Gastroesophageal sphincter (tissue), 4 donors: ENCODE measurements at places on chromosomes 12 and 14. TPM values are rescaled to one million over a fixed set of nuclear protein-coding genes. Genes with fewer than 3 reads are reported as not detected.
A peak's percentile ranks its signal among the peaks of the same experiment; 100 is the strongest.

DNA sequence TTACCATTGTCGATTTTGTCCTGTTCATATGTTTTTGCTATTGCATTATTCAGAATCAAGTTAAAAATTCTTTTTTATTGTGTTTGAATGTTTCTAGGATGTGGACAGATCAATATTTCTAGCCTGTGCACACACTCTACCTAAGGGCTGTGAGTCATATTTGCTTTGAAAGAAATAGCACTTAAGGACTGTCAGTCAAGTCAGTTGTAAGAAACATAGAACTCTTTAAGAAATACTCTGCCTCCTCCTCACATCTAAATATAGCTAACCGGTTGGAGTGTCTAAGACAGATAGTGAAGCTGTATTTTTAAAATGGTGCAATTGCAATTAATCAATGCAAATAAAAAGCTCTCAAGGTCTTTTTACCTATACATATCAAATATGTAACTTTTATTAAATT lies 17.9 kb upstream of the MGST1 start:
- no peak for ATAC-seq

GRCh38 chr14:94998685-94999084 lies 158.6 kb downstream of the DICER1 start:
- ATAC-seq = no peak

DNA sequence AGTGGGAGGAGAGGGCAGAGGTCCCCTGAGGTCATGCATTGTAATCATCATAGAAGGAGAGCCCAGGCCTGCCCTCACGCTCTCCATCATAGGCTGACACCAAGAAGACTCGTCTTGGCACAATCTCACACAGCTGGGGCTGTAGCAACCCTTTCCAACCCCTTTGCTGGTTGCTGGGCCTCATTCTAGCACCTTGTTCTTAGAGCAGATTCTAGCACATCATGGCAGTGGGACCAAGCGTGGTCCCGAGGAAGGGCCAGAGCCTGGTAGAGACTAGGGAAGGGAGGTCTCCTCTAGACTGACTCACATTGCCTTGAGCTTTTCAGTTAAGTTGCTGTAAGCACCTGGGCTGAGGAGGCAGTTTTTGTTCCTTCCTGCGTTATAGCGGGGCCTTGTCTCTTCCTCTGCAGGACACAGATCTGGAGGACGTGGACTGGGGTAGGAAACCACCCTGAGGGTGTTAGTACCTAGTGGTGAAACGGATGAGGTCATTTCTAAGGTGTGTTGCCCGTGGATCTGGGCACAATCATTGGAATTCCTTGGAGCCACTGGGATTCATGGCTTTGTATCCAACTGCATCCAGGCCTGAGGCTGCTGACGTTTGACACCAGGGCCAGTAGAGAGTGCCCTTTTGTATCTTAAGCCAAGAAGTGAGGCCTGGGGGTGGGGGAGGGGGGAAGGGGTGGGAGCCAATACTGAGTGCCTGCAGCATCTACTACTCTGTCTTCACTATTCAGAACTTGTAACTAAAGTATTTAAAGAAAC lies 19.9 kb downstream of the RPS6KL1 start:
- no peak for ATAC-seq

DNA sequence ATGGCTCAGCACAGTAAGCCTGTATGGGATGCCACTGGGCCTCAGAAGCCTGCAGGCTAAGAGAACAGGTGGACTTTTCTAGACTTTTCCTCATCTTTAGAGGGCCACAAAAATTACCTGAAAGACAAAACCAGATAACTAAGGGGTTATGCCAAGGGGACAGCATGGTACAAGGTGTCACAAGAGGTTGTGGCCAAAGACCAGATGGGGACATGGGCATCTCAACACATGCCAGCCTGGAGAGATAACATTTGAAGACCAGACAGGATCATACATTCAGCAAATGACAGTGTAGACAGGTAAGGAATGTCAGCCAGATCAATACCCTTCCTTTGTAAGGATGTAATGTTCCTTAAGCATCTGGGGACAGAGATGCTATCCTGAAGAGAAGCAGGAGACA lies 8.9 kb upstream of the CRY1 start:
- ATAC-seq = no peak

DNA sequence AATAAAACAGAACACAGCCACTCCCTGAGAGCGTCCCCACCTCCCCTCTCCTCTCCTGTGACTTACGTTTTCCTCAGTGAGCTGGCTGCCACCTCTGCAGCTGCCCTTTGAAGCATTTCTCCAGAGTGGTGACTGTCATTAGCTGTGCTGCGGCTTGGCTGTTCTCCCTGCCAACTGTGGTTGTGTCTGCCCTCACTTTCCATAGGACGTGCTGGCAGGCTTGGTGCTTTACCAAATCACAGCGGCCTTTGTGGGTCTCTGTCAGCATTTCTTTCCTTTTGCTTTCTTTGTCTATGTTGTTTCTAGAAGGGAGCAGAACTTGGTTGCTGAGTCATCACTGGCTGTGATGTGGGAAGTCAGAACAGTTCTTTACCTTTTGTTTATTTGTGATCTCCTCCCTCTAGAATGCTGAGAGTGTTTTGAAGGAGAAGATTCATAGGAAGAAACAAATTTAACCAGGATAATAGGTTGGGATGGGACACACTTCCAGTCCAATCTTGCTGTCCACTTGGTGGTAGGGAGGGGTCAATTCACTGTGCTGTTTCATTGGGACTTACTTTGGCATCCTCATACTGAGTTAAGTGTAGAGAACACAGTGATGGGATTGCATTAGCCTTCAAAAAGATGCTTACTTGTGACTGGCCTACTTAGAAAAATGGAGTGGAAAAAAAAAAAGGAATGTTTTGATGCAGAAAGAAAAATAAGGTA lies 88.2 kb downstream of the TMX1 start:
- ATAC-seq = peak; percentile 65

DNA sequence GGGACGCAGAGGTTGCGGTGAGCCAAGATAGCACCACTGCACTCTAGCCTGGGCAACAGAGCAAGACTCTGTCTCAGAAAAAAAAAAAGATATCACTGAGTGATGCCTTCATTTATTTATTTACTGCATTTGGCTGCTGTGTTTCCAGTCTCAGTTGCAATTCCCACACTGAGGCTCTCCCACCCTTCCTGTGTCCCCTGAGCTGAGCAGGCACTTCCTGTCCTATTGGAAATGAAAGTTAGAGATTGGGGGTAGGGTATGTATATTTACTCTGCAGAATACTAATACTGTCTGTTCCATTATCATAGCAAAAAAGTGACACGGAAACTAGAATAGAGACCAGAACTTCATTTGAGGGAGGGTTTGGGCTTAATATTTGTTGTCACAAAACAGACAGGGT lies 1.6 kb upstream of the RBMS2 start:
- ATAC-seq = peak; percentile 41

Gene KLRC1
- total RNA-seq = 1.1 TPM

Gene CATSPERB
- 1.2 TPM for total RNA-seq

Gene CCNB1IP1
- total RNA-seq = 34.9 TPM
